ENCODE measurements at places on chromosomes 2 and 18.

GRCh38 chr2:179981085-179981484 lies 26.0 kb downstream of the CWC22 start:
- DNase-seq: no peak

GRCh38 chr18:750456-750855 lies 38.0 kb upstream of the ENOSF1 start:
- DNase-seq: no peak

GRCh38 chr2:36253086-36253485 lies 102.5 kb upstream of the CRIM1 start:
- DNase-seq: no peak

- peak; percentile 91 for DNase-seq
These were observed 195.3 kb upstream of the HS6ST1 start for GRCh38 chr2:128513961-128514283.

DNA sequence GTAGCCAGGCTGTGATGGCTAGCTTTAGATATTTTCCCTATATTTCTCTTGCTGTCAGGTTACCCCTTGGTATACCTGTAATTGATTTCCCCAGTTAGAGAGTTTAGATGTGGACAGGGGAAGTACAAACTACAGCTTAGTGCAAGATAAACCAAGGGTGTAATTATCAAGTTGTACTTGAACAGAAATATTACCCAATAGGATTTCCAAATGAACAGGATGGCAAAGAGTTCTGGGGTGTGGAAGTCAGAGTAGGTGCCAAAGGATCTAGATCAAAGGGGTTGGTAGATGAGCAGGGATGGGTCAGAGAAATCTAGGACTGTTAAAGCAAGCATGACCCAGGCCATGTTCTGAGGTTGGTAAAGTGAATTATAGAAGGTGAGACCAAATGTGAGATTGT lies 585.2 kb downstream of the CCDC85A start:
- DNase-seq: no peak

- no peak for DNase-seq
These were observed 187.1 kb downstream of the HDAC4 start for GRCh38 chr2:239213643-239214101.

DNA sequence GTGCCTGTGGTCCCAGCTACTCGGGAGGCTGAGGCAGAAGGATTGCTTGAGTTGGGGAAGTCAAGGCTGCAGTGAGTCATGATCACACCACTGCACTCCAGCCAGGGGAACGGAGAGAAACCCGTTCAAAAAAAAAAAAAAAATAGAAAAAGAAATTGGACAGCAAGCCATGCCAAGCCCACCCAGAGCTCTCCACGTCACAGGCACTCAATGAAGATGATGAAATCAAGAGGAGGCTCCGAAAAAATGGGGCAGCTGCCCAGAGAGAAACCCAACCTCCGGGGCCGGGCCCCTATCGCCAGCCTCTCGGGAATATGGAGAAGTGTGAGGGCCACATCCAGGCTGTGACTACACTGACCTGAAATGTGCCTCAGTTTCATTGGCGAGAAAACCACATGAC lies 40.0 kb downstream of the BIN1 start:
- DNase-seq: peak; percentile 93

- DNase-seq: no peak
These were observed 72.7 kb downstream of the PTPN2 start for GRCh38 chr18:12811191-12811950.

- no peak for DNase-seq
These were observed 32.2 kb upstream of the MAT2A start for GRCh38 chr2:85506768-85507181.

DNA sequence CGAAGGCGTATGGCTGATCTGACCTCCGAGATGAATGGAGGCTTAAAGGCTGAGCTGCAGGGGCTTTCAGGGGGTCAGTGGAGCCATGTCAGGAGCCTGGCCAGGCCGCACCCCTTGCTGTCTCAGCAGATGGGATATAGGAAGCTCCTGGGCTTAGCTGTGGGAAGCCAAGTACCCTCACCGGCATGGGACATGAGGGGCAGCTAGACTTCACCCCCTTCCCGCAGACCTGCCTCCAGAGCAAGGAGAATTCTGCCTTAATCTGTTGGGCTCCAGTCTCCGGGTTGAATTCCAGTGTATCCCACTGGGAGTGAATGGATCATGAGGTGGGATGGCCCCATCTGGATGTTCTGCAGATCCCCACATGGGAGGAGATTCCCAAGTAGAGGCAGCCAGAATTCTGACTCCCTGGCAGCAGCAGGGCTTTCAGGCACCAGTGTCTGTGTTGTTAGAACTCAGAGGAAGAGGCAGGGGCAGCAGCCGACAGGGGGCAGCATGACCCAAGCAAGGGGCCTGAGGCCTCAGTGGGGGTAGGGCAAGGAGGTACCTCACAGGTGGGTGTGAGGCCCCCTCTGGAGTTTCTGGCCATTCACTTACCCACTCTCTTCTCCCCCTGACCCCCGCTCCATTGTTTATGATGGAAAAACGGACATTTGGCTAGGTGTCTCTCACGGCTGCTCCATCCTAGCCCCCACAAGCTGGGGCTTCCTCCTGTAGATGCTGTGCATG lies 19.1 kb downstream of the CAPG start:
- peak; percentile 65 for DNase-seq

DNA sequence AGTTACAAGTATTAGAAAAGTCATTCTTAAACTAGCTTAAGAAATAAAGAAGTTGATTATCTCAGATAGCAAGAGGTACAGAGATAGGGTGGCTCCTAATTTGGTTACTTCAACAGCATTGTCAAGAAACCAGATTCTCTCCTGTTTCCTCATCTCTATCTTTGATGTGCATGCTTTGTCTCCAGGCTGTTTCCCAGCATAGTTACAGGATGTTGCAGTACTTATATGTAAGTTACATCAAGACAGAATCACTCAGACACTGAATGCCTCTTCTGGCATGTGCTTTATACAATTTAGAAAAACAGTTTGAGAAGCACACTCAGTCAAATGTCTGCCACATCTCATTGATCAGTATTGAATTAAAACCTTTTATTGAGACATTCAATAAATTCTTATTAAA lies 189.5 kb upstream of the UBE2E3 start:
- DNase-seq: no peak

- no peak for DNase-seq
These were observed 159.7 kb downstream of the MYCN start for GRCh38 chr2:16100006-16100405.

- DNase-seq: no peak
These were observed 12.0 kb downstream of the SMARCAL1 start for GRCh38 chr2:216424274-216424673.

DNA sequence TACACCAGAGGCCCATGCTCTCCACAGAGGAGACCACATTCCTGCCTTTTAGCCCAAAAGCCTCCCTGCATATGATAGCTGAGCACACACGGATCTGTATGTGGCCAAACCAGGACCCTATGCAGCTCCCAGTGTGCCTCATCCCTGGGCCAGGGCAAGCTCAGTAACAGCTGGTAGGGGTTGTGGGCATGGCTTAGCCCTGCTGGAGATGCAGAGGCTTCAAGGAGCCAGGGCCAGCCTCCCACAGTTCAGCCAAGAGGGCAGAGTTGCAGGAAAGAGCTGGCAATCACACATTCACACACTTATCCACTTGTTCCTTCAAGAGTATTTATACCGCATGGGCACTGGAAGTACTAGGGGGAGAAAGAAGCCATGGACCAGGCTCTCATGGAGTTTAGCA lies 1.6 kb upstream of the LIMS2 start:
- no peak for DNase-seq

DNA sequence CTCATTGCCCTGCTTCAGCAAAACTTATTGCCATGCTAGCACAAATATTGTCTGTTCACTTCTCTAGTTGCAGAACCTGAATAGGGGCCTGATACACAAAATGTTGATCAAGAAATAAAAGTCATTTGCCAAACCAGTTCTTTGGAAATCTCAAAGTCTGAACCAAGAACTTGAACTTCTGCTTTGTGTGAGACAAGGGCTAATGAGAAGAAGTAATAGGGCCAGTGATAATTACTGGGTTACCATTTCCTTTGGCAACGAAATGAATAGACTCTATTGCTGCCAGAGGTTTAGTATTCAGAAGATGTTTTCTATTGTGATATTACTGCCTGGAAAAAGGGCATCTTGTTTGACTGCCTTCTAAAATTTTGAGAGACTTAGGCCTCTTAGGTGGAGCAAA lies 35.0 kb downstream of the TMEFF2 start:
- DNase-seq: peak; percentile 5

DNA sequence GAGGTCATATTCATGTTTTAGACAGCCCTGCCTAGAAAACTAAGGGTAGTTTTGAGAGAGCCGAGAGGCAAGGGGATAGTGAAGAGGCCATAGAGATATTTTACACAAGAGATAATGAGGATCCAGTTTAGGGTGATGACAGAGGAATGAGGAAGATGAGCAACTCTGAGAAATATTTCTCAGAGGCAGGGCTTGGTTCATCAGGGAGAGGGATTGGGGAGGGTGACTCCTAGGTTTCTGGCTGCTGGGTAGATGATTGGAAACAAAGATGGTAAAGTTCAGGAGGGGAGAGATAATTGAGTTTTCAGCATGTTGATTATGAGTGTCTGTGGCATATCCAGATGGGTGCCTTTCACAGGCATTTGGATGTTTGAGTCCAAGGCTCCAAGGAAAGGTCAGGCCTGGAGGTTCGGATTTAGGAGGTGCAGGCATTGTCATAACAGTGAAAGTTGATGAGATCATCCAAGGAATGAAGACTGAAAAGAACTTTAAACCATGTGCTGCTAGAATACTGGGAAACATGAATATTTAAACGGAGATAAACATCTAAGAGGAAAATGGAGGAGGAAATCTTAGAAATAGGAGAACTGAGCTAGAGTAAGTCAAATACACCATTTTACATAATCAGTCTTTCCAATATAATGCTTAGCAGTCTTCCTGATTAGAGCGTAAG lies 7.4 kb downstream of the MYL12B start:
- peak; percentile 60 for DNase-seq

DNA sequence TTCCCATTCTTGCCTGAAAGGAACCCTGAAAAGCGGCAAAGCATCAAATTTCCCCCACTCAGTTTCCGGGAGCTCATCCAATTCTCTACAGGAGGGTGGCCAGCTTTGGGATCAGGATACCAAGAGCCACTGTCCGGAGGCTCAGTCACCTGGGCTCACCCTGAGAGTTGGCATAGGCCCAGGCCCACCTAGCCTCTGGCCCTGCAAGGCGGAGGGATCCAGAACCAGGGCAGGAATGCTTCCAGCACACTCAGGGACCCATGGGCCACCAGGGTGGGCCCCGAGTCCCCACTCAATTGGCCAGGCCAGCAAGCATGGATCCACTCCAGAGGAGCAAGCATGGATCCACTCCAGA lies 432.9 kb upstream of the MYT1L start:
- DNase-seq: no peak

DNA sequence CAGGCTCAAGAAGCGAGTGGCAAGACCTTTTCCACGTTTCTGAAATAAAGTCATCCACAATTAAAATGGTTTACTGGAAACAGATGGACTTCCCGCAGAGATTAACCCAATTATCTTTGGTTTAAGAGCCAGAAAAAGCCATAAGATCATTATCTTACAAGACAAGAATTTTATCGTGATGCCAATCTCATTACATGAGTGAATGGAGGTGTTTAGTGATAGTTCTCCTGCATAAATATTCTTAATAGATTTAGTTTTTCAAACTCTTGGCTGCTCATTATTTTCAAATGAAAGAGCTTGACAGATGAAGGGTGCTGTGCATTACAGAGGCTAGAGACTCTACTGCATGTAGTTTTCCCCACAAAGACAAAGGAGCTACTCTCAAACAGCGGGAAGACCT lies 1028.4 kb upstream of the PIK3C3 start:
- DNase-seq: no peak

DNA sequence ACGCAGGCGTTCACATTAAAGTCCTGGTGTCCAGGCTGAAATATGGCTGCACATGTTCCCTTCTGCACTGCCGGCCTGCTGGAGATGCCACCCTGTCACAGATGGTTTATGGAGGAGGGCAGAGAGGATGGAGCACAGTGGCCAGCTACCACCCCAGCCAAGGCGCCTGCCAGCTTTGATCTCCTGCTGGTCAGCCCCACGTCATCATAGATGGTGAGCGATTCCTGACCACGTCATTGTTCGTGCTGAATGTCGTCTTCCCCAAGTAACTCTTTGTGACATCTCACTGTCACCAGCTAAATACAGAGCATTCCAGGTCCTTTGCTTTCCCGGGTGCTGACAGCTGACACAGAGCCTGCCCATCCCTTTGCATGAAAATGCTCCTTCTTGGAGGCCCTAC lies 248.3 kb downstream of the TTC32 start:
- no peak for DNase-seq

GRCh38 chr2:231130336-231131056 lies 5.7 kb upstream of the HTR2B start:
- no peak for DNase-seq

GRCh38 chr2:227671170-227671905 lies 4.7 kb downstream of the SCYGR5 start:
- DNase-seq: no peak

DNA sequence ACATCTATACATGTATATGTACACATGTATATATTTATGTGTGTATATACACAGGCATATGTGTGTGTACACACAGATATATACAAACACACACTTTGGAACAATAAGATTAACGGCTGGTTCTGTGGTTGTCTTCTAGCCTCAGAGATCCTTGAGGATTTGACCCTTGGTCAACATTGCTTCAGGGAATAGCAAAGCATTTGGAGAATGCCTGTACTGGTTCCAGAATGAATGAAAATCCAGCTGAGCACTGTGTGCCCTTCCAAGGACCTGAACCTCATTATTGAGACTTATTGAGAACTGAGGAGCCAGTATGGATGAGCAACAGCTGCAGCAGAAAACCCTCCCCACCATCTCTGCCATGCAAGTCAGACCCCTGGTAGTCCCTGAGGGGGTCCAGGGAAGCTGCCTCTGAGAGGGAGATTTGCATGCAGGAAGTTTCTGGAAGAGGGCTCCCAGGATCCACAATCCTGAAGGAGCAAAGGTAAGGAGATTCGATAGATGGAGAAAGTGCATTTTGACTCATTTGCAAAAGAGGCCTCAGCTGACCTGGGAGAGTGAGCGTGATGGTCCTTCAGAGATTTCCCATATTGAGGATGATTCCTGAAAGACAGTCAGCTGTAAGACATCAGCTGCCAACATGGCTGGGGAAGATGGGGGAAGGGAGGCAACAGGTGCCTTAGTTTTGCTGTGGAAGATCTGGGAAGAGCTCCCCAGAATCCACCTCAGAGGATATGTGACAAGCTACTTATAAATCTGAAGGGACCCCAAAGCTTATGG lies 166.6 kb upstream of the NCKAP5 start:
- no peak for DNase-seq

DNA sequence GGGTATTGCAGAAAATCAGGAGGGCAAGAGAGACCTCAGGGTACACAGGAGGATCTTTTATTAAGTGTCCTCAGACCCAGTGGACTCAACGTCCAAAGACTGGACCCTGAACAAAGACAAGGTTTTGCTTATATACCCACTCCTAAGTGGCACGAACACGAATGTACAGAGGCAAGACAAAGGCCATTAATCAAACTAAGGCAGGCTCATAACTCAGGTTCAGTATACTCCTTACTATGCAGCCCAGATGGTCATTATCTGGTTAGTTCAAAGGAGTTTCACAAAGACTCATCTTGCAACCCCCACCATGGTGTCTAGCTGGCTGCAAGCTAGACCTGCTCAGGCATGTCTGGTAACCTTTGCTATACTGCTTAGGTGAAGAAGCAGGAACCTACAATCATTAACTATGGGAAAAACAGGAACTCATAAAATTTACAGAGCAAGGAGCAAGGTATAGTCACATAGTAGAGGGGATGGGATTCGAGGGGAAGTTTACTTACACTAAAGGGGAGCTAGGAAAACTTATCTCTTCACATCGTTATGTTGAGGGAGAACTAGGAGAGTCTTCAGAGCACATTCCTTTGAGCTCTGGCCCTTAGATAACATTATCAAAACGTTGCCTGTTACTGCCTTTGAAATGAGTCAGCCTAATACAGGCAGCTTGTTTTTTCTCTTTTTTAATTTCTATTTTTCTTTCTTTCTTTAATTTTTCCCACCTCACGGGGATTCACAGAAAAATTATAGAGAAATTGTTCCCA lies 33.9 kb downstream of the SLC4A3 start:
- no peak for DNase-seq

Data from suppressor macrophage treated with lipopolysaccharide for 4 hours (primary cell).